ENCODE measurements at places on chromosomes 2 and 18. TPM values are rescaled to one million over a fixed set of nuclear protein-coding genes. Genes with fewer than 3 reads are reported as not detected.
A peak's percentile ranks its signal among the peaks of the same experiment; 100 is the strongest.

- H3K27ac ChIP-seq: no peak overlapping the region
- peaks cover 2% of the 10 kb centered on the region for H3K27me3 ChIP-seq
- DNase-seq: no peak
- H3K36me3 ChIP-seq: no peaks in the 10 kb centered on the region
- no peak overlapping the region for H3K4me3 ChIP-seq
These were observed 37.5 kb upstream of the NCOA1 start for GRCh38 chr2:24453379-24454073.

GRCh38 chr2:30588994-30589393 lies 141.9 kb downstream of the LCLAT1 start:
- H3K4me1 ChIP-seq: no peaks in the 10 kb centered on the region
- H3K36me3 ChIP-seq: peaks cover 13% of the 10 kb centered on the region
- no peak overlapping the region for H3K4me3 ChIP-seq
- H3K27ac ChIP-seq: no peak overlapping the region

Gene DPP4
- total RNA-seq: 99.9 TPM

- H3K27me3 ChIP-seq: no peaks in the 10 kb centered on the region
- H3K36me3 ChIP-seq: no peaks in the 10 kb centered on the region
- H3K27ac ChIP-seq: peak overlapping the region; percentile 50
- H3K4me3 ChIP-seq: peak overlapping the region; percentile 2
These were observed 8.6 kb downstream of the MREG start for GRCh38 chr2:216004697-216005283.

Gene WNT10A
- 0.18 TPM for total RNA-seq

DNA sequence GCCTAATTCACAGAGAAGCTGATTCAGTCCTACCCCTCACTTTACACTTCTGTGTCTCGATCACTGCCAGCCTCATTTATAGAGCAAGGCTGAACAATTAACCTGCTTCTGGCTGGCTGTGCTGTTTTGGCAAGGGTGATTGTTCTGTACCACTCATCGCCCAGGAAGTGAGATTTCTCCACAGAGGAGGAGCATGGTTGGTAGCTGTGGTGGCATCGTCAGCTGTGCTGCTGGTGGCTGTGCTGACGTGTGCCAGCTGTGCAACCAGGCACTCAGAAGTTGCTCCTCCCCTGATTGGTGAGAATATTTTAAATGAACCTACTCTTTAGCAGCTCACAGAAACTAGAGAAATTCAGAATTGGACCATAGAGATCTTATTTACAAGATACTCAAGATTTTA lies 158.3 kb downstream of the EML6 start:
- peaks cover 5% of the 10 kb centered on the region for H3K27me3 ChIP-seq
- H3K4me1 ChIP-seq: no peaks in the 10 kb centered on the region
- DNase-seq: no peak
- H3K4me3 ChIP-seq: no peak overlapping the region
- no peak overlapping the region for H3K27ac ChIP-seq
- H3K36me3 ChIP-seq: no peaks in the 10 kb centered on the region

Gene CAPN13
- total RNA-seq: not detected

DNA sequence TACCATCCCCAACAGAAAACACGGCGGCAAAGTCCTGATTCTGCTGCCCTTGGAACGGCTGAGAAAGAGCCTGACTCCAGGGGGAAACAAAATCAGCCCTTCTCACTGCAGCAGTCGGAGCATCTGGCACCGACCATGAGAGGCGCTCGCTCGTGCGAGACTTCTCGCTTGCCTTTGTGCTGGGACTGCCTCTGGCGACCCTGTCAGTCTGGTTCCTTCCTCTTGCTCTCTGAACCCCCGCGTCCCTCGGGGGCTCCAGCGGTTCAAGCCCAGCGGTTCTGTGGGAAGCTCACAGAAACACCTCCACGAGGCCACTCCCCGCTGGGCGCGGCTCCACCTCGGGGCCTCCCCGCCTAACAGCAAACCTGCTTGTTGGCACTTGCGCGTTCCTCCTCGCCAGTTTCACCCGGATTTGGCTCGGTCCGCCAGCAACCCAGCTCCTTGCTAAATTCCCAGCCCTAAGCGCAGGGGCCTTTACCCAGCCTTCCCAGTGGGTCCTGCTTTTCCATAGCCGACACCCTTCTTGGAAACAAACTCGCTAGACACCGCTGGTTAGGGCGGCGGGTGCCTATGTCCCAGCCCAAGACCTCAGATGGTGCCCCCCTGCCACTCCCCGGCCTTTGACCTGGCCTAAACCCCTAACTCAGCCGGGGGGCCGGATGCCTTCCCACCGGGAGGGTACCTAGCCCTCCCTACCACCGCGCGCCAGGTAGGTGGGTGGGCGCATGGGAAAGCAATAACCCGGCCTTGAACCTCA lies 2.2 kb downstream of the RND3 start:
- H3K27me3 ChIP-seq: peaks cover 52% of the 10 kb centered on the region
- H3K4me1 ChIP-seq: peaks cover 13% of the 10 kb centered on the region
- no peak overlapping the region for H3K27ac ChIP-seq
- H3K4me3 ChIP-seq: no peak overlapping the region
